ENCODE measurements at places on chromosomes 5 and 9.

- no peak for DNase-seq
Observed at GRCh38 chr5:50559955-50560354, 106.5 kb upstream of the PARP8 start.

GRCh38 chr5:128216285-128216684 is 132.7 kb downstream of the SLC12A2 start:
- DNase-seq = no peak

DNA sequence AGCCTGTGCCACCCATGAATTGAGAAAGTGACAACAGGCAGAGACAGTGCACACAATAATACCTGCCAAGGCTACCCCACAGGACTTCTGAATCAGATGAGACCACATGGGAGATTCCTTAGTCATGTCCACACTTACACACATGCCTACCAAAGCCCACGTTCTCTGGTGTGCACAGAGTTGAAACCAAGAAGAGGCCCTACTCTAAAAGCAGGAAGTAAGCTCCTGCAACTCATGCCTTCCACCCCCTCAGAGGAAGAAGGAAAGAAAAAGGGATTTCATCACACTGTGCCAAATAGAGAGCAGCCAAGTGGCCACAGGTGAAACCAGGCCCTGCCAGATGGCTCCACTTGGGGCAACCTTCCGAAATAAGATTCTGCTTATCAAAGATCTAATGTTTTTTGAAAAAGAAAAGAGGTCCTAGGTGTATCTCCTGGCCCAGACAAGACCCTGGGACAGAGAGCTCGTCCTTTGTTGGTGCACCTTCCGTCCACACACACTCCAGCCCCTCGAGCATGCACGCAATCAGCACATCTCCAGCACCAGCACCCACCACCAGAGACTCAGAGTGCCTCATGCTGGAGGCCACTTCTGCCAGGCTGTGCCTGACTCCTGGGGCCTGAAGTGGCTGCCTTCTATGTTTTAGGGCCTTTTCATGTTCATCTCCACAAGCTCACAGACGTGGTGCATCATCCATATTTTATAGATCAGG is 114.6 kb upstream of the SPOCK1 start:
- DNase-seq = no peak

DNA sequence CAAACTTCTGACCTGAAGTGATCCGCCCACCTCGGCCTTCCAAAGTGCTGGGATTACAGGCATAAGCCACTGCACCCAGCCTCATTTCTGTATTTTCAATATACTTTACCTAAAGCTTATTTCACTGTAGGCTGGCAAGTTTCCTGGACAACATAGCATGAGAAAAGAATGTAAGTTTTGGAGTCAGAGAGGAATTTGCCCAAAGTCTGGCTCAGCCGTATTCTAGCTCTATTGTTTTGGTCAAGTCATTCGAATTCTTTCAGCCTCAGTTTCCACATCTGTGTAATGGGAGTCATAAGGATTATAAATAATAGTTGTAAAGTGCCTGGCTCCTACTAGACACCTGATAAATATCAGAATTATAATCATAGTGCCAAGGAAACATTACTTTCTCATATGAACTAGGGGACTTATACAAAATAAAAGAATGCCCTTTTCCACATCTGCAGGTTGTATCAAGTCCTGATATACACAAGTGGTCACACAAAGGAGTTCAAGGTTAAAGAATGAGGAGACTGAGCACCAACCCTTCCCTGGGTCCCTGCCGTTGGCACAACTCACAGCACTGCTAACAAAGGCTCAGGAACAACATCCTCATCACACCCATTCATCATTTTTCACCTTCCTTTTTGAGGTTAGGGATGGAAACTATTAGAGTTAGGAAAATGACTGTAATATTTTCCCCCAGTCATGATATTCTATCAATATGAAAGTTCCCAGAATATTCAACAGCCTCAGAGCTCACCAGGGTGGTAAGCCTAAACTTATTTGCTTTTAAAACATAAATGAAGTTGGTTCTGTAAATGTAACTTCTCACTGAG is 34.6 kb upstream of the RAI14 start:
- DNase-seq = no peak

DNA sequence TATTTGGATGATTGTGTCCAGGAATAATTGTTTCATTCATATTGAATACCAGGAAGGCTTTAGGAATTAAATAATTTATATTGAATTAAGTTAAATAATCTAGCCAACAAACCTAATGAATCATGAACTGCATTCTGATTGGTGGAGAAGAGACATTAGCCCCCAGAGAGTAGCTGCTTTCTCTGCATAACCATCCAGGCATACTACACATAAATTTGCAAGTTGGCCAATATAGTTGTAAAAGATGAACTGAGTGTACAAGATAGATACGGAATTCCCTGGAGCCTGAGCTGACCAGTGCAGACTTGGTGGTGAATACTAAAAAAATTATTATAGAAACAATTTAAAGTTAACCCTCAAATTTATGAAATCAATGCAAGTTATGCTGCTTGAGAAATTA is 311.8 kb upstream of the KIF2A start:
- DNase-seq = no peak

DNA sequence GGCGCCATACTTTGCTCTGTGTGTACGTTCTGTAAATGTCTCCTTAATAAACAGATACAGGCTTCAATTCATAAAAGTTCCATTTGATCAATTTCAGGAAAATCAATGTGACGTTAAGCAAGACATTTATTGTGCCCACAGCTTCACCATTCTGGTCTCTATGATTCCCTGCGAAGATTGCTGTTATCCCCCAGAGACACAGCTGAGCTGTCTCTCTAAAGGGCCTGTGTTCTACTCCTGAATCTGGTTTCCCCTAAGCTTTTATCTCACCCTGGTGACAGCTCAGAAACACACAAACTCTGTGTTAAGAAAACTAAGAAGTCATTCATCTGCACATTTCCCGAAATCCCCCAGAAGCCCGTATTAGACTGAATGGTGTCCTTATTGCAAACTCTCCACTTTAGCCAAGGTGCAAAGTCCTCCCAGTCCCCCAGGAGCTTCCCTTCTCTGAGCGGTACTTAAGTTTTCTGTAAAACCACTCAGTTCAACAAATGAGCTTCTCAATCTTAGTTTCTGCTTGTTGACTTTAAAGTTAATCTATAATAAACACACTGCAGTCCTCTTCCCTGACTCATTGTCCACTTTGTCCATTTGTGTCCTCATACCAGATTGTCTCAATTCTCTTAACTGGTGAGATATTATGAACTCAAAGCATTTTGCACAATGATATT is 1.4 kb upstream of the C5orf15 start:
- no peak for DNase-seq

GRCh38 chr5:122751293-122751782 is 23.5 kb upstream of the SNX2 start:
- DNase-seq = no peak

- DNase-seq = no peak
Observed at GRCh38 chr5:123422433-123423277, 548 bp downstream of the CEP120 start.

DNA sequence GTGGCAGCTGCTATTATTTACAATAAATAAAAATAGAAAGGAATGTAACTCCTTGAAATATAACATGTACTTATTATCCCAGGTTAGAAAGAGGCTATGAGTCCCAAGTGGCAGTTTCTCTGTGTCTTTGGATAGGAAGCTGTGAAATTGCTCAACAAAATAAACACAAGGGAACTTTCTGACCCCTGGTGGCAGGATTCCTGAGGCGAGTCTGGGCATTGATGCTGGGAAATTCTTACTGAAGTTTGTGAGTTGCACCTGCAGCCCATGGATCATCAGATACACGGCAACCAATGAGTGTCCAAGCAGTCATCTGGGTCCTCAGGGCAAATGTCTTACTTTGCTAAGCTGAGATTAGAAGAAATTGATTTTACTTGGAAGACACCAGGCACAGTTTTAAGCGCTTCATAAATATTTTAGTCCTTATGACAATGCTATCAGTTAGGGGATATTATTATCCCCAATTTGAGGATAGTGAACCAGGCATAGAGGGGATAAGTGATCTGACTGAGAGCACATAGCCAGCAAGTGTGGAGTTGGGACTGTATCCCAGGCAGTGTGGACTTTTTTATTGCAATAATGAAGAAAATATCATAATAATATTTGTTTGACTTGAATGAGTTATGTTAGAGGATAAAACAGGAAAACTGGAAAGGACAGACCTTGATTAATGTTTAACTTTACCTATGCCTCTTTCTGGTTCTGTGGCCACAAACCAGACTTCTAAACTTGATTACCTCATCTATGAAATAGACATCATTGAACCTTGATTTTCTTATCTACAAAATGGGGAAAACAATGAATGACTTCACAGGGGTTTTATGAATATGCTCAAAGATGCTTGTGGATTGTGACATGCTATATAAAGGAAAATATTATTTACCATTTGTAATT is 265.5 kb upstream of the ADAMTSL1 start:
- no peak for DNase-seq

GRCh38 chr9:137320555-137321384 is 18.7 kb upstream of the NRARP start:
- DNase-seq = no peak

DNA sequence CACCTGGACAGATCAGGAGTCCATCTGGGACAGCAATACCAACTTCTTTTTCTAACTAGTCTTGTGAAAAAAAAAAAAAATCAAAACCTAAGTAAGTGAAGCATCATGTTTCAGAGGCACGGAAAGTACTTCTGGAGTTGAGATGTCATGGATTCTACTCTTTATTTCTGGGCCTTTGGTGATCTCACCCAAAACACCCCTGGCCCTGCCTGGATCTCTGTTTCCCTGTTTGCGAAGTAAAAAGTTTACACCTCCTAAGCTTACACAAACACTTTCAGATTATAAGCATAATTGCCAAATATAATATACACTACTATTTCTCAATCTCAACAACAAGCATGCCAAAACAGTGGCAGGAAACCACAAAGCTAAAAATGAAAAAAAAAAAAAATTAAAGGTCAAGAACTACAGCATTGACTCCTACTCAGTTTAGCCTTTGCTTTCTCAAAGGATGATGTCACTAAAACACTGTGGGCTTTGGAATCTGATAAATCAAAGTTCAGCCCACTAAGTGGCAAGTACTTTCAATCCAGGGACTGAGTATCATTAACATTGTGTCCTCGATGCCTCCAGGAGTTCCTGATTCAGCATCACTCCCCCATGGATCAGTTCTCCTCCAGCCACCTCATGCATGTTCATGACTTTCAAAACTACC is 291.9 kb downstream of the NFIB start:
- no peak for DNase-seq

- no peak for DNase-seq
Observed at GRCh38 chr9:99054581-99054980, 50.3 kb upstream of the TGFBR1 start.

DNA sequence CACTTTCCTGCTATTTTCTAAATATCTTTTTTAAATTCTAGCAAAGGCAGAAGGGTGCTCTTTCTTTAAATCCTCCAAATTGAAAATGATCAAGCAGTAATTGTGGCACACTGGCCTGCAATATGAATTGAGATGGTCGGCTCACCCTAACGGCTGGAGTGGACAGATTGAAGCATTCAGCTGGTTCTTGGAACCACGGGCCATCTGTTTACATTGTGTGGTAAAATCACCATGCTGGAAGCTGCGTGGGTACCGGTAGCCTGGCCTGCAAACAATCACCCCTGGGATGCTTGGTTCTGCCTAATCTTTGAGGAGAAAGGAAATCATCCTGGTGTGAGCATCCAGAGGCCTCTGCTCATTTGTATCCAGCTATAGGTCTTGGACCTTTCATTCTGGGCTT is 289.3 kb downstream of the ZNF608 start:
- DNase-seq = no peak

DNA sequence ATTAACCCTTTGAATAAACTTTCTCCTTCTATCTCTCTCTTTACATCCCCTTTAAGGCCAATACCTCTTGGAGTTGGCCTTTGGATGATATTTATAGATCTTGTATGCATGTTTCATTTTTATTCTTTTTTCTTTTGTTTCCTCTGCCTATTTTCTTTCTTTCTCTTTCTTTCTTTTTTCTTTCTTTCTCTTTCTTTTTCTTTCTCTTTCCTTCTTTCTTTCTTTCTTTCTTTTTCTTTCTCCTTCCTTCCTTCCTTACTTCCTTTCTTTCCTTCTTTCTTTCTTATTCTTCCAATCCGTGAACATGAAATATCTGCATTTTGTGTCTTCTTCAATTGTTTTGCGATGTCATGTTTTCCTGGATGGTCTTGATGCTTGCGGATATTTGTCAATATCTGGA is 276.1 kb downstream of the ADGRV1 start:
- DNase-seq = no peak

DNA sequence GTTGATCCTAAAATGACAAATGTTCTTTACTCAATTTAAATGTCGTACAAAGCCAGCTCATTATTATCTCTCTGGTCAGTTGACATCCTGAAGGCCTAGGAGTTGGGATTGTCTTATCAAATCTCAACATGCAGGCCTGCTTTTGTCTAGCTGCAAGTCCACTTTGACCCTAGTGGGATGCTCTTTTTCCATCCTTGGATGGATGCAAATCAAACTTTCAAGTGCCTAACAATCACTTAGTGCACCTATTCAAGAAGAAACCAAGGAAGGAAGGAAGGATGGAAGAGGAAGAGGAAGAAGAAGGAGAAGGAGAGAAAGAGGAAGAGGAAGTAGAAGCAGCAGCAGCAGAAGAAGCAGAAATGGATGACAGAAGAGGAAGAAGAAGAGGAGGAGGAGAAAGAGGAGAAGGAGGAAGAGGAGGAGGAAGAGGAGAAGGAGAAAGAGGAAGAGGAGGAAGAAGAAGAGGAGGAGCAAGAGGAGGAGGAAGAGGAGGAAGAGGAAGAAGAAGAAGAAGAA is 109.6 kb downstream of the PIK3R1 start:
- no peak for DNase-seq

DNA sequence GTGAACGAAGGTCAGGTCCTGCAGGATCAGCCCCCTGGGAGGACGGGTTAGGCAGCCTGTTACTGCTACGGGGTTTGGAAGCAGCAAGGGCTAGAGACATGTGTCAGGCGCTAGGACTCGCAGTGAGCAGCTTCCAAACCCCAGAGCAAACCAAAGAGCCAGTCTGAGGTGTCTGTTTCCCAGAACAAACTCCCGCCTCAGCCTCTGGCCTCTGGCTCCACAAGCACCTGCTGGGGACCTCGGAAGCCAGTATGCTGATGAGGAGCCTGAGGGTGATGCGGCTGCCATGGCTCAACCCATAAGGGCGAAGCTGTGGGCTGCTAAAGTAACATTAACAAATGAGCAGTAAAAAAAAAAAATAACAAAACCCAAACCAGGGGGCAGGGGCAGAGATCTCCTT is 35.0 kb downstream of the PRRT1B start:
- DNase-seq = no peak

- no peak for DNase-seq
Observed at GRCh38 chr5:50744776-50745175, 78.3 kb downstream of the PARP8 start.

GRCh38 chr9:82421498-82421897 is 432.9 kb downstream of the SPATA31D1 start:
- DNase-seq = no peak

GRCh38 chr5:54610197-54610944 is 92.8 kb downstream of the SNX18 start:
- DNase-seq = no peak

DNA sequence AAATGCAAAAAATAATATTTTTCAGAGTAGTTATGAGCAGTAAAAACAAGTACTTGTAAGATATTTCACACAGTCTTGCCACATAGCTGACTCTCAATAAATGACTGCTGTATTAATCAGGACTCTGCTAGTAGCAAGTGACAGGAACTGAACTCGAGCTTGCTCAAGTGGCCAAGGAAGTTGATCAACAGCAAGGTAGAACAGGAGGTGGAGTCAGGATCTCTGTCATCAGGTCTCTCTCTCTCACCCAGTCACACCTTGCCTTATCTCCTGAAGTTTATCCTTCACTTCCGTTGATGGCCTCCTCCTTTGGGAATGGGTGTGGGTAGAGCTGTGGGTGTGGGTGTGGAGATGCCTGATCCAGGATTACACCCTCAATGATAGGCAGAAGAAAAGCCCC is 107.0 kb downstream of the GPBP1 start:
- DNase-seq = no peak

GRCh38 chr5:90865180-90865579 is 306.6 kb downstream of the ADGRV1 start:
- no peak for DNase-seq
